ENCODE measurements at places on chromosomes 16 and 17.

DNA sequence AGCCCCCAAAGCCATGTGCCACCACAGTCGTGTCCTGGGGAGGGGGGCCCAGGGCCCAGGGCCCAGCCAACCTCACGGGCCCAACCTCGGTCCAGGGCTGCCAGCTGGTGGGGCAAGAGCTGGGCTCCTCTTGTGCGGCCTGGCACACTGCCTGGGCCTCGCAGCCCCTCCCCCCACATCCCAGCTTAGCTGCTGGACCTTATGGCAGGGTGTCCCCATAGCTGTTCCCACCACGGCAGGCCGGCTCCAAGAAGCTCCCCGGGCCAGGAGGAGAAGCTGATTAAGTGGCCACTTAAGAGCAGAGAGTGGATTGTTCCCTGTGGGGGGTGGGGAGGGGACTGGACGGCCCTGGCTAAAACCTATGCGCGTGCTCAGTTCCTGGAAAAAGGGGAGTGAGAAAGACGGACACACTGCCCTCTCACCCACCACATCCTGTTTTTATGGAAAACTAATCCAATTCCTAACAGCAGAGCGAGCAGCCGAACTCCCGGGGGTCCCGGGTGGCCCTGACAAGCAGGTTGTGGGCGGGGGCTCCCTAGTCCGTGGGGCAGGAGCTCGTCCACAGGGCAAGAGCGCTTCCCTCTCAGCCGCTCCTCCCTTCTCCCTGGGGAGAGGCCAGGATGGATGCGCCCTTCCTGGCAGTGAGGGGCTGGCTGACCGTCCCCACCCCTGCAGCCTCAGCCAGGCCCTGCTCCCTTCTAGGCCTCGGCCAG is 16.8 kb downstream of the PIEZO1 start:
- DNase-seq, result no peak

DNA sequence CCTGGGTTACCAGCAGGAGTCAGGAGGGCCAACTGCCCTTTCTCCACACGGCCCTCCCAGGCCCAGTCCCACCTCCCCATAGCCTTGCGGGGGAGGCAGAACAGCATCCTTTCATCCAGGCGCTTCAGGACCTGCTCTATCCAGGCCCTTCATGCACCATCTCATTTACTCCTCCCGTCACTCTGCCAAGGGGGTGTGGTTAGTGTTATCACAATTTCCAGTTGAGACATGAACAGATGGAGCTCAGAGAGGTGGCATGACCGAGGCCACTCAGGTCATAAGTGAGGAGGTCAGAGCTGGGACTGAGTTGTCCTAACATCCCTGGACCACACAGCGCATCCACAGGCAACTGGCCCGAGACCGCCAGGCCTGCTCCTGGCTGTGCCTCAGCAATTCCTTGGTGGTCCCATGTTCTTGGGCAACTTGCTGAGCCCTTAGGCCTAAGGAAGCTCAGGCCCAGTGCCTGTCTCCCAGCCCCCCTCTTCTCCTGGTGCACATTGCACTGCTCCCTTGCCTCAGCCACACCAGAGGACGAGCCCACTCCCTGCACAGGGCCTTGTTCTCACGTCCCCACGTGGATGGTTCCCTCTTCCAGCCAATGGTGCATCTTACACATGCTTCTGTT is 23.8 kb downstream of the C17orf100 start:
- no peak for DNase-seq

DNA sequence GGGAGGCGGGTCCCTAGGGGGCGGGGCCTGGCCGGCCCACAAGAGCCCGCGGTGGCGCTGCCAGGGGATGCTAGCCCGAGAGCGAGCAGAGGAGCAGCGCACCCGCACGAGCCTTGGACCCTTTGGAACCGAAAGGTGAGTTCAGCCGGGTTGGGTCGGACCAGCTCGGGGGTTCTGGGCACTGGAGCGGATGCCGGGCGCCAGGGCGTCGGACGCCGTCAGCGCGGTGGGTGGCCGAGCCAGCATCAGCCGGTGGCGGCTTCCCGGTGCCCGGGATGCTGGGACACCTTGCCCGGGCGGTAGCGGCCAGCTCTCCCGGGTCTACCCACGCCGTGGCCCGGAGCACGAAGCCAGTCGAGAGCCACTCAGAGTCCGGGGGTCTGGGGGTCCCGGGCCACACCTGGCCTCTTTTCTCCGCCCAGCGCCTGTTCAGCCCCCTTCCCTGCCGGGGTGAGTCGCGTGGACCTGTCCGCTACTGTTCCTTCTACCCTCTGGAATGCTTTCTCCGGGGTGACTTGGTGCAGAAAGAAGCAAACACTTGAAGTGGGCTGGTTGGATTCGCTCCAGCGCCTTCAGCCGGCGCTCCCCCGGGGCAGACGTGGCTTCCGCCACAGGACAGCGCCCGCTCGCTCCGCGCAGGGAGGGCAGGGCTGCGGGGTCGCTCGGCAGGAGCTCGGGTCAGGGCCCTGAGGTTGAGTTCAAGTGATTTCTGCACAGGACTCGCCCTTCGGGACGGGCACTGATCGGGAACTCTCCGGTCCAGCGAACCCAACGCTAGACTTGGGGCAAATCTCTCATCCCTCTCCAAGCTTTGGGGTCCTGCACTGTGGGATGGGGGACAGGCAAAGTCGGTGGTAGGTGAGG is at the start of gene SCNN1G:
Gene SCNN1G, plus strand, starts transcription at position 67 of the 864 bp plus-strand sequence. CDS start 3,527 bp downstream, outside the sequence.
- DNase-seq, result no peak

DNA sequence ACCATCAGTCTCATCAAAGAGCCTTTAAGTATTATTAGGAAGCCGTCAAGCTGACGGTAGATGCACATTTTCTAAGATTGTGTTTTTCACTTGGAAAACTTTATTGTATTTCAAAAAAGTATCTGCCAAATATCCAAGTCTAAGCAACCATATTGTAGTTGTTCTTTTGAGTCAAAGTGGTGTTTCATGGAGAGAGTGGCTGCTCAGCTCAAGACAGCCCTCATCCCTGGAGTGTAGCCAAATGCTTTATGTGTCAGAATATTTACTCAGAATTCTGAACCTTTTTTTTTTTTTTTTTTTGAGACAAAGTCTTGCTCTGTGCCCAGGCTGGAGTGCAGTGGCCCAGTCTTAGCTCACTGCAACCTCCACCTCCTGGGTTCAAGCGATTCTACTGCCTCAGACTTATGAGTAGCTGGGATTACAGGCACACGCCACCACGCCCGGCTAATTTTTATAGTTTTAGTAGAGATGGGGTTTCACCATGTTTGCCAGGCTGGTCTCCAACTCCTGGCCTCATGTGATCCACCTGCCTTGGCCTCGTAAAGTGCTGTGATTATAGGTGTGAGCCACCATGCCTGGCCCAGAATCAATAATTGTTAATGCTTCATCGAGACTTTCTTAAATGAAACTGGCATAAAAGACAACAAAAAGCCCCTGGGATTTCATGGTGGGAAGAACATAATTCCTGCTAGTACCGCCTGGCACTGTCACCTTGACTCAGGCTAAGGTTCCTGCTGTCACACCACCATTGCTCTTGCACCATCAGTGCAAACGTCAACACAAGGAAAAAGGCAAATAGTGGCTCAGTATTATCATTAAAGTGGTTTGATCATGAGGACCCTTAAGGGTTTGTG is 45.5 kb downstream of the PRKCA start:
- DNase-seq, result no peak

GRCh38 chr16:80277182-80277581 is 263.6 kb upstream of the DYNLRB2 start:
- DNase-seq, result no peak

DNA sequence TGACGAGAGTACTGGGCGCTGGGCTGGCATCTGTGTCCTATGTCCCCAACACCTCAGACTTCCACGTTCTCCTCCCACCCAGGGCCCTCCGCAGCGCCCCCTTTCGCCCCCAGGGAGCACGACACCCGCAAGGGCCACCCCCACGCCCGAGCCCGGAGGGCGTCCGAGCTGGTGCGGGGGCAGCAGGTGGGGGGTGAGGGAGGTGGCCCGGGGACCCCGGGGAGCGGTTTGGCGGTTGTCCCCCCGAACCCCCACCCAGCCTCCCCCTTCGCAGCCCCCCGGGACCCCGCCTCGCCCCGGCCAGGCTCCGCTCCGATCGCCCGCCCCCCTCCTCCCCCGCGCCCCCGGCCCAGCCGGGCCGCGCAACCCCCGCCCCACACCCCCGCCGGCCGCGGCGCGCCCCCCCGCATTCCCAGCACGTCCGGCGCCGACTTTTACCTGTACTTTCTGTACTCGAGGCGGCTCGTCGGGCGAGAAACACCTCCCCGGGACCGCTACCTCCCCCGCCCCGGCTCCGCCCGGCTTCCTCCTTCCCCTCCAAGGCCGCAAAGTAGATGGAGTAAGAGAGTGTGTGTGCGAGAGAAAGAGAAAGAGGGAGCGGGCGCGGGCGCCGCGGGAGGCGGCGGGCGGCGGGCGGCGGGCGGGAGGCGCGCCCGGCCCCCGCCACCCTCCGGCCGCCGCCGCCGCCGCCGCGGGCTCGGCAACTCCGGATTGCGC is 901 bp downstream of the CDYL2 start:
- no peak for DNase-seq

GRCh38 chr16:69112285-69113129 is 7.1 kb downstream of the HAS3 start:
- DNase-seq, result no peak

GRCh38 chr16:73703891-73704290 is 592.7 kb upstream of the PSMD7 start:
- no peak for DNase-seq

DNA sequence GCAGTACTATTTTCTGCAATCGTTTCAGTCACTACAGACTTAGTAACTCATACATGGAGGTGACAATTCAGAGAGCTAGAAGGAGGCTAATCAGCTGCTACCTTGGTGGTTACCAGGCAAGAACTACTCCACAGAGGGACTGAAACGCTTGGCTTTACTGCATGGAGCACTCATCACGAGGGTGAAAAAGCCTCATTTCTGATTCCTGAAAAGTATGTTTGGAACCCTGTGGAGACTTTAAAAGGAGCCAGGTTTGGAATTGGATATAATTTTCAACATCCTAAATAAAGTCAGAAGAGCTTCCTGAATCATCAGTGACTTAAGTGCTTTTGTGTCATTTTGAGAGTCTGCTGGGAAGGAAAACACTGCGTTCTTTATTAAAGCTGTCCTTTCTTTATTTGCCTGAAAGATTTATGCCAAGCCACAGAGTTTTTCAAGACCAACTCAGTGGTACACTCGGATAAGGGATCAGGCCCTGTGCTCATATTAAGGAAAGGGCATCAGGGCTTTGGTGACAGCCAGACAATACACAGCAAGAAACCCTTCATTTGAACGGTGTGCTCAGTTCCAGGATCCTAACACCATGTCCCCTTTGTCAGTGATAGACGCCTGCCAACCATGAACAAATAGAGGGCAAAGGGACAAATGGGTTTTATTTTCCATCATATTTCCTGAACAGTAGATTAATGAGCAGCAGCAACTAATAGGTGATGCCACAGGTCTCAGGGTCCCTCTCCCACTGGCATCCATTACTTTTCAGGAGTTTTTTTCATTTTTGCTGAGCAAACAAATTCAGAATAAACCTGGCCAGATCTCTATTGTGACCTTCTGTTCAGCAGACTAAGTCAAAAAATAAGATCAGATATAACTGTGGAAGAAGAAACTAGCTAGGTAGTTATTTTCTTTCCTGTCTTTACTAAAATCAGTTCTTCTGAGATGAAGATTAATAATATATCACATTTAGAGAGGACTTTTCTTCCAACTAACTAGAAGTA is 80.5 kb upstream of the CLEC18B start:
- DNase-seq, result no peak

- DNase-seq, result no peak
Measured at GRCh38 chr17:72116661-72117521, 3.9 kb upstream of the SOX9 start.

DNA sequence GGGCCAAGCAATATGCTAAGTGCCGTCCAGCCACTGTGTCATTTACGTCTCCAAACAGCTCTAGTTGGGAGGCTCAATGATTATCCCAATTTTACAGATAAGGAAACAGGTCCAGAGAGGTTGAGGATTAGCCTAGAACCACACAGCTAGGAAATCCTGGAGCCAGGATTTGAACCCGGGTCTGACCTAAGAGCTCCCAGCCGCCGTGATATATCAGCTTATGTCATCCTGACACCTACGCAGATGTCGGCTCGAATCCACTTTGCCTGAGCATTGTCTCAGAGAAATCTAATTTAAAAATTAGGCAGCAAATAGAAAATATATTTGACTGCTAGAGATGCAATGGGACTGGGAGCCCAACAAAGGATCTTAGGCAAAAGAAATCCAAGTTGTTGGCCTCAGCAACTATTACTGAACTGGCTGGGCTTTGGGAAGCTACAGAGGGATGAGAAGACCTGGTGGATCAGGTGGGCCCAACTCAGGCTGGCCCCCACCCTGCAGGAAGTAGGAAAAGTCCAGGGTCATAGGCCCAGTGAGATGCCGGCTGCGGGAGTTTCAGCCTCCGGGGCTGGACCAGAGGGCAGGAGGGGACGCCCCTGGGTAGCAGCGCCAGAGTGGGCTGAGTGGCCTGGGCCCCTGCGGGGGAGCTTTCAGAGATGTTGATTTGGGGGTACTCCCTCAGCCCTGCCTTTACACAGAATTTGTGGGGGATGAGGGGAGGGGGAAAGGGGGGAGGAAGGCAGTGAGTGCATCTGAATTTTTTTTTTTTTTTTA is 35.1 kb upstream of the IL21R start:
- DNase-seq, result no peak

- DNase-seq, result no peak
Measured at GRCh38 chr17:1733759-1734158, 8.9 kb upstream of the SERPINF2 start.

DNA sequence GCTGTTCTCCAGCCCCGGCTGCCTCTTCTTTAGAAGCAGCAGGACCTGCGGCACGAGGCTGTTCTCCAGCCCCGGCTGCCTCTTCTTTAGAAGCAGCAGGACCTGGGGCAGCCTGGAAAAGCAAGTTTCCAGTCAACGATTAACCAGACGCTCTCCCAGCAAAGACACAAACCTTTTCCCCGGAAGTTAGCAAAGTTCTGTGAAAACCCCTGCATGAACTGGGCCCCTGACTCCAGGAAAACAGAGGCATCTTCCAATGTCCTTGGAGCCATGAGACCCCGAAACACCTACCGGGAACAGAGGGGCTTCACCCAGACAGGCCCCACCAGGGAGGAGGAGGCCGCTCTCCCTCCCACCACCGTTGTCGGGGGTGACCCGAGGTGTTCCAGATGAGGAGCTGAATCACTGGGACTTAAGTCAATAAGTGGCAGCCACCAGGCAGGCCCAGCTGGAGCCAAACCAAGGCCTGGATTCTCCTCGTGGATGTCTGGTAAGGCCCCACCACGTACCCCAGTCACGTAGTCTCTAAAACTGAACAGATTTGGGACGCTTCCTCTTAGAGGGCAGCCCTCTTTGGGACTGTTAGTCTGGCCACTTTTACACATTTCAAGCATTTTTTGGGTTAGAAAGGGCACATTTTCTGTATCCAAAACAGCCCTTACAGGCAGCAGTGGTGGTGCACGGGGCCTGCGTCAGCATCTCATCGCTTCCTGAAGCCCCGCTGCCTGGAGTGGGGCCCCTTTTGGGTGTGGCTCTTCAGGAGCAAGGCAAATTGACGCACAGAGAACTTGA is at the start of gene RPH3AL:
Gene RPH3AL, minus strand, starts transcription at position 387 of the 792 bp plus-strand sequence. CDS start 25,264 bp downstream, outside the sequence.
- no peak for DNase-seq

GRCh38 chr17:45277992-45278391 is 16.1 kb upstream of the SPATA32 start:
- DNase-seq, result no peak

- no peak for DNase-seq
Measured at GRCh38 chr17:65657251-65657828, 95.9 kb upstream of the AXIN2 start.

All from fibroblast of skin of left biceps (primary cell).